Activated CD4-positive, alpha-beta memory T cell treated with anti-CD3 and anti-CD28 coated beads for 36 hours (primary cell): ENCODE measurements at places on chromosomes 1 and 21. TPM values are rescaled to one million over a fixed set of nuclear protein-coding genes. Genes with fewer than 3 reads are reported as not detected.

Gene TCEA3
- 4.5 TPM for total RNA-seq

Gene FNDC5
- total RNA-seq, result not detected

Gene ADAMTS5
- total RNA-seq, result not detected

Gene DIRAS3
- total RNA-seq, result not detected

Gene OPTC
- not detected for total RNA-seq

Gene AMPD1
- total RNA-seq, result not detected

Gene TDRD5
- not detected for total RNA-seq

Gene FMN2
- not detected for total RNA-seq

Gene ST6GALNAC5
- total RNA-seq, result not detected

Gene EFCAB7
- total RNA-seq, result 5.8 TPM

Gene SLC5A9
- not detected for total RNA-seq

Gene AIRE
- total RNA-seq, result not detected

Gene PLA2G2D
- not detected for total RNA-seq

Gene C1orf87
- total RNA-seq, result not detected

Gene DISP3
- total RNA-seq, result 0.07 TPM

Gene DPT
- not detected for total RNA-seq

Gene SLC35F3
- 0.59 TPM for total RNA-seq

Gene OR10Z1
- total RNA-seq, result not detected

Gene NBPF20
- total RNA-seq, result 1.3 TPM

Gene ACKR1
- total RNA-seq, result not detected

Gene CLDN14
- not detected for total RNA-seq

Gene CDK11A
- 49.1 TPM for total RNA-seq

Gene FMO2
- not detected for total RNA-seq

Gene TGFB2
- total RNA-seq, result not detected

Gene IL12RB2
- 90.7 TPM for total RNA-seq

Gene OTUD3
- 8.4 TPM for total RNA-seq

Gene NBPF11
- 6.9 TPM for total RNA-seq

Gene MYBPH
- not detected for total RNA-seq

Gene CTH
- 23.0 TPM for total RNA-seq

Gene CFAP74
- not detected for total RNA-seq

Gene LCE1C
- total RNA-seq, result not detected

Gene FBXO2
- 2.5 TPM for total RNA-seq

Gene PPIH
- 94.0 TPM for total RNA-seq

Gene NBPF26
- total RNA-seq, result 24.7 TPM

Gene DNASE2B
- not detected for total RNA-seq

Gene LCE2B
- total RNA-seq, result not detected

Gene DENND2D
- total RNA-seq, result 157 TPM

Gene TNFSF4
- total RNA-seq, result 0.26 TPM
